ENCODE measurements at places on chromosomes 5 and 9. TPM values are rescaled to one million over a fixed set of nuclear protein-coding genes. Genes with fewer than 3 reads are reported as not detected.

ZNF618 gene
- total RNA-seq: 4.9 TPM

DNA sequence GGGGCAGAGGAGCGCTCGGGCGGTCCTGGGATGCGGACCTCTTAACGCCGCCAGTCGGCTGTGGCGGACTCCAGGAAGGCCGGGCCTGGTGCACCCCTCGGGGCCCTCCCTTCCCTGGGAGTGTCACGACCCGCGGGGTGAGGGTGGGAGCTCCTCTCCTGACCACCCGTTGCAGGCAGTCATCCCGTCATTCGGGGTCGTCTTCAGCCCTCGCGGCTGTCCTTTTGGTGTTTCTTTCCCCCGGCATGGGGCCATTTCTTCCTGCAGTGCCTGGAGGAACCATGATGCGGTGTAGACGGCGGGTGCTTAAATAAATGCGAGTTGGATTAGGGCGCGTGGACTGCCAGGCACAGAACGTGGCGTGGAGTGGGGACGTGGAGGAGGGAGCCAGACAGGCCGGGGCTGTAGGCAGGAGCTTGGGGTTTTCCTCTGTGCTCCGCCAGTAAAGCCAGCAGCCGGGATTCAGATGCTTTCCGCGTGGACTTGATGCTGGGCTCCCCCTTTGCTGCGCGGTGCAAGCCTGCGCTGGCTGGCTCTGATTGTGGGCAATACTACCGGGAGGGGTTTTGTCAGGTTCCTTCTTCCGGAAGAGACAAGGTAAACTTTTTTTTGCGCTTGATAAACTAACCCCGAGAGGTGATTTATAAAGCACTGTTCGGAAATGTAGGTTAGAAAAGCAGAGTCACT, 868 bp downstream of the KDM4C start:
- DNase-seq: peak; percentile 23

DNA sequence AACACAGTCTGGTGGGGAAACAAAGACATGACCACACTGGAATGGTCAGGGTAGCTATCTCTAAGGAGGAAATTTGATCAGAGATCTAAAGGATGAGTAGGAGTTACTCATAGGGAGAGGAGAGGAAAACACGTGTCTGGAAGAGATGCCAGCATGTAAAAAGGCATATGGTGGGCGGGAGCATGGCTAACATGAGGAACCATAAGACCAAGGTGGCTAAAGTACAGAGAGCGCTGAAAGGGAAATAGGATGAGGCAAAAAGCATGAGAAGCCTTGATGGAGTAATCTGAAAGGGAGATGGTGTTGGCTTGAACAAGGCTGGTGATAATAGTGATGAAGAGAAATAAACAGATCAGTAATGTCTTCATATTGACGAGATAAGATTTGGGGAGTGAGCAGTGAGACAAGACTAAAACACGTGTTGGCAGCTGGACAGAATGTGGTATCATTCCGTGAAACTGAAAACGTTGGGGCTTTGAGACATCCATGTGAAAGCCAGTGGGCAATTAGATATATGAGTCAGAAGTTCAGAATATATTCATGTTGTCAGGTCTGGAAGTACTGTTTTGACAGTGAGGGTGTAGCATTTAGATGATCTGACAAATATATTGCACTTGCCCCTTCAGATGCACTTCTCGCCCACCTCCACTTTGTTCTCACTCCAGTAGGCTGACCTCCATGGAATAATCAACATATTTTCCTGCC, 209.1 kb upstream of the KCNN2 start:
- no peak for DNase-seq

- DNase-seq: peak; percentile 44
Observed at GRCh38 chr9:36149197-36149596, 12.7 kb downstream of the GLIPR2 start.

DNA sequence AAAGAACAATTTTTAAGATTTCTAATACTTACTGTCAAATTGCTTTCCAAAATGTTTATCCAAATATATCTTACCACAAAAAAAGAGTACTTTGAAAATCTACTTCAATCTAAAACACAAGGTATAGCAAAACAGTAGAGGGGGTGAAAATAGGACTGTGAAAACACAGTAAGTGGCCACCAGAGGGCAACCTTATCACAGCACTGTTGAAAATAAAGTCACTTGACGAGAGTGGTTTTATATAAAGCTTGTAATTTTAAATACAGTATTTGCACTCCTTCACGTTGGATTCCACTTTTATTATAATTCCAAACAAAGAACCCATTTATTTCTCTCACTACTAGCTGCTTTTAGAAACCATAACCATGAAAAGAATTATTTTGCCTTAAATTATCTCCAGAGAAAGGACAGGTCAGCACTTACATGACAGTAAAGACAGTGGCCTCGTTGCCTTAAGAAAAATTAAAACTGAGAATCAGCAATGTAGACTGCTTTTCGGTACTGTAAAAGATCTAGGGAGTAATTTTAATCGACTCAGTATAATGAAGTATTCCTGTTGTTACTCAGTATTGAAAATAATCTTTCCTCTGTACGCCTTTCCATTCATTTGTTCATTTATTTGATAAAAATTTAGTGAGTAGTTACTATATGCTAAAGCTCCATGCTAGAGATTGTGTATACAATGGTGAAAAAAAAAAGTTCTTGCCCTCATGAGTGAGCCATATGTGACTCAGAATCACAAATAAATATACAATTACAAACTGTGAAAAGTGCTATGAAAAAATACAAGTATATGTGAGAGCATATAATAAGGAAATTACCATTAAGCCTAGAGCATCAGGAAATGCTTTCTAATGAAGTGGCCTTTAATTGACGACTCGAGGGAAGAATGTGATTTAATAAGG, 40.0 kb upstream of the CDK5RAP2 start:
- peak; percentile 46 for DNase-seq

DNA sequence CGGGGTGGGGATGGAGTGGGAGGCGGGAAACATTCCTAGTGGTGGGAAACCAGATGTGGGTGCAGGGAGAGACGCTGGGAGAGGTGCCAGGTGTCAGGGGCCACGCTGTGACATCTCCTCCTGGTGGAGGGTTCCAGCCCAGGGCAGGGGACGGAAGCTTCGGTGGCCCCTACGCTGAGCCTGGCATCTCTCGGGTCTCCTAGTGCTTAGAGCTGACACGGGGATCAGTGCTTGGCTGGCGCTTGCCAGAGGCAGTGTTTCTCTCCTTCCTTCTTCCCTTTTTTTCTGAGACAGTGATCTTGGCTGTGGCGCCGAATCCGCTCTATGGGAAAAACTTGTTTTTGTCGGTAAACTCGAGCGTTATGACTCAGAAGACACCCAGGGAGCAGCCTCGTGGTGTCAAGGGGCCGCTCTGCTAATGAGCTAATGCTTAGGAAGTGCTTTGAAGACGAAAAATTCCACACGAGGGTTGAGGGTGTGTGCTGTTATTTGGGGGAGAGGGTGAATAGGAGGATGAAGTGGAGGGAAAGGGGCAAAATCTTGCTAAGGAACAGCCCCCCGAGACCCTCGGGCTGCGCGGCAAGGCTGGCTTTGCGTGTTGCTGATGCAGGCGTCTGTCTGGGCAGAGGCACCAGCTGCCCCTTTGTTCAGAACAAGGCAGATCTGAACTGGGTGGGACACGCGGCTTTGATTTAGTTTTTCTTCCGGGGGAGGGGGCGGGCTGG, 20.4 kb upstream of the IER5L start:
- no peak for DNase-seq

All from H4 (cell line).